ENCODE measurements at places on chromosomes 11 and 22. TPM values are rescaled to one million over a fixed set of nuclear protein-coding genes. Genes with fewer than 3 reads are reported as not detected.

The OR8B2 gene
- not detected for total RNA-seq

The FAM83F gene
- 3.6 TPM for total RNA-seq

The TPH1 gene
- 1.0 TPM for total RNA-seq

The C1QTNF5 gene
- not detected for total RNA-seq

The SPON1 gene
- 0.95 TPM for total RNA-seq

The PCNX3 gene
- total RNA-seq = 40.9 TPM

The TMEM191C gene
- 1.3 TPM for total RNA-seq

DNA sequence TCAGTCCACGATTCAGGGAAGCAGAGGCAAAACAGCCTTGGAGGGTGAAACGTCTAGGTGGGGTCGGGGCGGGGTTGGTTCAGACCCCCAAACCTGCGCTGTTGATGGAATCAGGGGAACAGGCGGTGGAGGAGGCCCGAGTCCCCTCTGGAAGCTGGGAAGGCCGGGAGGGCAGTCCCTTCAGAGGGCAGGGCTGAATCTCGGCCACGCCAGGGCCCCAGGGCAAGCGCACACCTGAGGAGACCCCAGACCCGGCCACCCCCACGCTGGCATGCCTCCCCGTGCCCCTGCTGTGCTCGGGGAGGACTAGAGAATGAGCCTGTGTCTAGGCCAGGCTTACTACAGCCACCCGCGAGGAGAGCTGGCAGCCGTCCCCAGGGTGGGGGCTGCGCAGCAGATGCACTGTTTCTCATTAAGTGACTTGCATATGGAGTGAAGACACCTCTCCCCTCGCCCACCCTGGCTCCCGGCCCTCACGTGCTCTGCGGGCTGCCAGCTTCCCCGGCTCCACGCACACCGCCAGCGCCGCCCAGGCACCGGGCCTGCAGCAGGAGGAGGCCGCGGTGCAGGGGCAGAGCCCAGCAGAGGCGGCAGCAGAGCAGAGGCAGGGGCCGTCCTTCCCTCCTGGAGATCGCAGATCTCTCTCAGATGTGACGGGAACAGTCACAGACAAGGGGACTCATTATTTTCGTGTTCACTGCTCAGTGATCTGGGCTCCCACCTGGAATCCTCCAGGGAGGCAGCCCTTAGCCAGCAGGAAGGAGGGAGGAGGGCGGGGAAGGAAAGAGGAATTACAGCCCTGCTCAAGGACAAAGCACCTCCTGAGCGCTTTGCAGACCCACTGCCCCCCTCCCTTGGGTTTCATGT, 47.1 kb upstream of the OPCML start:
- H3K27ac ChIP-seq = no peak overlapping the region
- DNase-seq = no peak
- no peak overlapping the region for H3K4me3 ChIP-seq
- no peaks in the 10 kb centered on the region for H3K4me1 ChIP-seq

DNA sequence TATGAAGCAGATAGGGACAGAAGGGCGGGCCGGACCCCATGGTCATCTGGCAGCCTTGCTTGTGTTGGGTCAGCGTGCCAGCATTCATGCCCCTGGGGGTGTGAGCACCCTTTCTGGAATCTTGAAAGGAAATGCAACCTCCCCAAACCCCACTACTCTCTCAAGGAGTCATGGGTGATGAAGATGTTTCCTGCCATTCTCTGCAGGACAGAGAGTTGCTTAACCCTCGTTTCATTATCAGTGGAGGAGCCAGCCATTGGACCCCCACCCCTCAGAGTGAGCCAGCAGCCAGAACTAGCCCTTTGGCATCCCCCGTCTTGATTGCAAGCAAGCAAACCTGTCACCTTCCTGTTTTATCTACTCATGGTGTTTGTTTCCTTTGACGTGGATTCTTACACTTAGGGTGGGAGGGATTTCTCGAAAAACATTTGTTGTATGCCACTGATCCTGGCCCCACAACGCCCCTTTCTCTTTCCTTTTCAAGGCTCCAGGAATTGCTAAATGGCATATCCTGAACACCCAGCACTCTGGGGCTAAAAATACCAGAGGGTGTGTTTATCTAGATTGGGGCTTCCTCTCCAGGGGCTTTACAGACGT, 258.3 kb downstream of the ETS1 start:
- H3K27me3 ChIP-seq = no peaks in the 10 kb centered on the region
- H3K27ac ChIP-seq = peak overlapping the region; percentile 95
- H3K4me1 ChIP-seq = peaks cover 77% of the 10 kb centered on the region

DNA sequence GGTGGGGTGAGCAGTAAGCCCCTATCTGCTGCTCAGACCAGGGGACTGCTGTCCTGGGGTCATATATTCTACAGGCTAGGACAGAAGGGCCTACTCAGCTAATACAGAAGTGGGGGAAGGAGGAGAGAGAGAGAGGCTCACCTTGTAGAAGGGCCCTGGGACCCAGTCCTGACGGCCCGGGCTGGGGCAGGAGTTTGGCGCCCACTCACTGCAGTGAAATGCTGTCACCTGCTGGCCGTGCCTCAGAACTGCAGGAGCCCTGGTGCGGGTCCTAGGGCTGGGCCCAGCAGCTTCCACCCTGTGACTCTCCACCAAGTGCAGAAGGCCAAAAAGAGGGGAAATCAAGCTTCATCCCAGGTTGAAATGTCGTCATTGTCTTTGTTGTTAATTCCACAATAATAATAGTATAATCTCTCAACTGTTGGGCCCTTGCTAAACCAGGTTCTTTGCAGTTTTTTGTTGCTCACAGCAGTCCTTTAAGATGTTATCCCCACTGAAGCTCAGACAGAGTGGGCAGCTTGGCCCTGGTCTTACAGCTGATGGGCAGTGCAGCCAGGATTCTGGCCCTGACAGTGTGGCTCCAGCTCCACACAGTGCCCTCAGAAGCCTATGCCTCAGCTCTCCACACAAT, 29.6 kb downstream of the TRIM29 start:
- H3K4me1 ChIP-seq = no peaks in the 10 kb centered on the region
- H3K4me3 ChIP-seq = no peak overlapping the region
- DNase-seq = peak; percentile 58

DNA sequence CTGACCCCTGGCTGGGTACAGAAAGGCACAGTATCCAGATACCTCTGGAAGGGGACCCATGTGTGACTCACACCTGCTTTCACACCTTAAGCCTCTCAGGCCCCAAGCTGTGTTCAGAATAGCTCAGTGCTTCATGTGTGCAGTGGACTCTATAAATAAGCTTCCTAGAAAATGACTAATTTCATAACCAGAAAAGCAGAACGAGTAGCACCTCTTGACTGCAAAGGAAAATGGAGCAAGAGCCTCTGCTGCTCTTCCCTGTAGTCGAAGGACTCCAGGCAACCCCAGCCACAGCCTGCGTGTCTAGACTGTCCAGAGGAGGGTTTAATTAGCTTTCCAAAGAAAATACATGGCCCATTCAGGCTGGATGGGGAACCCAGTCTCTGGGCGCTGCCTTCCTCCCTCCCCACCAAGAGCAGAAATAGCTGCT, 23.1 kb downstream of the PTPN5 start:
- H3K27ac ChIP-seq = peak overlapping the region; percentile 70
- H3K27me3 ChIP-seq = peaks cover 26% of the 10 kb centered on the region
- H3K4me1 ChIP-seq = peaks cover 23% of the 10 kb centered on the region
- peak; percentile 23 for DNase-seq
- no peaks in the 10 kb centered on the region for H3K36me3 ChIP-seq
- no peak overlapping the region for H3K4me3 ChIP-seq

DNA sequence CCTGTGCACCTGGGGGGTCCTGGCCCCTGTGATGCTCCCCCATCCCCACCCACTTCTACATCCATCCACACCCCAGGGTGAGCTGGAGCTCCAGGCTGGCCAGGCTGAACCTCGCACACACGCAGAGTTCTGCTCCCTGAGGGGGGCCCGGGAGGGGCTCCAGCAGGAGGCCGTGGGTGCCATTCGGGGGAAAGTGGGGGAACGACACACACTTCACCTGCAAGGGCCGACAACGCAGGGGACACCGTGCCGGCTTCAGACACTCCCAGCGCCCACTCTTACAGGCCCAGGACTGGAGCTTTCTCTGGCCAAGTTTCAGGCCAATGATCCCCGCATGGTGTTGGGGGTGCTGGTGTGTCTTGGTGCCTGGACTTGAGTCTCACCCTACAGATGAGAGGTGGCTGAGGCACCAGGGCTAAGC, 20.0 kb upstream of the TALDO1 start:
- peaks cover 5% of the 10 kb centered on the region for H3K27me3 ChIP-seq
- H3K27ac ChIP-seq = no peak overlapping the region
- H3K4me3 ChIP-seq = no peak overlapping the region
- H3K4me1 ChIP-seq = peaks cover 15% of the 10 kb centered on the region
- H3K36me3 ChIP-seq = no peaks in the 10 kb centered on the region

GRCh38 chr11:31770011-31770700, 41.0 kb downstream of the PAX6 start:
- no peak overlapping the region for H3K4me3 ChIP-seq
- no peak for DNase-seq
- no peak overlapping the region for H3K27ac ChIP-seq
- peaks cover 12% of the 10 kb centered on the region for H3K36me3 ChIP-seq

- no peak overlapping the region for H3K4me3 ChIP-seq
- H3K27me3 ChIP-seq = peaks cover 5% of the 10 kb centered on the region
- no peak overlapping the region for H3K27ac ChIP-seq
- no peaks in the 10 kb centered on the region for H3K36me3 ChIP-seq
- DNase-seq = no peak
Measured at GRCh38 chr11:19677381-19678080, 35.1 kb upstream of the NAV2 start.

GRCh38 chr11:2381494-2382128, 4.5 kb downstream of the CD81 start:
- H3K36me3 ChIP-seq = peaks cover 6% of the 10 kb centered on the region
- H3K27me3 ChIP-seq = no peaks in the 10 kb centered on the region
- no peak for DNase-seq

GRCh38 chr22:47654922-47655491, 892.6 kb downstream of the TBC1D22A start:
- no peaks in the 10 kb centered on the region for H3K36me3 ChIP-seq
- no peak overlapping the region for H3K4me3 ChIP-seq
- no peak overlapping the region for H3K27ac ChIP-seq
- DNase-seq = no peak

- H3K4me3 ChIP-seq = peak overlapping the region; percentile 32
- H3K4me1 ChIP-seq = peaks cover 54% of the 10 kb centered on the region
- H3K36me3 ChIP-seq = peaks cover 34% of the 10 kb centered on the region
- peak overlapping the region; percentile 88 for H3K27ac ChIP-seq
Measured at GRCh38 chr22:27867085-27867952, 51.7 kb downstream of the PITPNB start.

DNA sequence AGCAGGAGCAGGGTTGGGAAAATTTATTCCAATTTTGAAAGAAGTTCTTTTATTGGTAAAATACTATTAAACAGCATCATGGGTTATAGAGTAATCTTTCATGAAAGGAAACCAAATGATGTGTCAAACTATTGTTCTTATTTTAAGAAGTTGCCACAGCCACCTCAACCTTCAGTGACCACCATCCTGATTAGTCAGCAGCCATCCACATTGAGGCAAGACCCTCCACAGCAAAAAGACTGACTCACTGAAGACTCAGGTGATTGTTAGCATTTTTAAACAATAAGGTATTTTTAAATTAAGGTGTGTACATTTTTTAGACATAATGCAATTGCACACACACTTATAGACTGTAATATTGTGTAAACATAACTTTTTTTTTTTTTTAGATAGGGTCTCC, 3.7 kb upstream of the HEPHL1 start:
- H3K27ac ChIP-seq = no peak overlapping the region
- no peaks in the 10 kb centered on the region for H3K27me3 ChIP-seq
- H3K36me3 ChIP-seq = no peaks in the 10 kb centered on the region
- no peaks in the 10 kb centered on the region for H3K4me1 ChIP-seq

GRCh38 chr11:126893796-126894195, 106.8 kb downstream of the KIRREL3 start:
- peaks cover 8% of the 10 kb centered on the region for H3K27me3 ChIP-seq
- DNase-seq = no peak
- peaks cover 4% of the 10 kb centered on the region for H3K36me3 ChIP-seq
- no peaks in the 10 kb centered on the region for H3K4me1 ChIP-seq
- H3K27ac ChIP-seq = no peak overlapping the region

DNA sequence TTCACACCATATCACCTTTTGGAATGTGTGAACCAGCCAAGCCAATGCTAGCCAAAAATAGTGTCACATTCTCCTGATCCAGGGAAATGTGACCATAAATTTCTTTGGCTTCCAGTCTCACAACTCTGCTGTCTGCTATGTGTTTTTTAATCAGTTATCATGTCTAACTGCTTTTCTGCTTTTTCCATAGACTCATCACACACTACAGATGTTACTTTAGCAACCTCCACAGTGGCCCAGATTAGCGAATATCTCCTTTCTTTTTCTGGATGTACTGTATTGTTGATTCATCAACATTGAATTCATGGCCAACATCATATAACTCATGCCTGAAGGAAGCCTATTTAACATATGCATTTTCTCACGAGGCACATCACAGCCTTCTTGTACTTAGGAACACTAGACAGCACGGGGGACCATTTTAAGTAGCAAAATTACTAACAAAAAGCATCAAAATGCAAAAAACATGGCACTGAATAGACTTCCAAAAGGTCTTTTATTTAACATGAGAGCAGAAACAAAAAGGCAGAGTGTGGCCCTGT, 73.1 kb upstream of the POU2AF2 start:
- no peak overlapping the region for H3K27ac ChIP-seq
- H3K36me3 ChIP-seq = no peaks in the 10 kb centered on the region
- no peak for DNase-seq

- no peak for DNase-seq
- H3K4me3 ChIP-seq = no peak overlapping the region
- no peaks in the 10 kb centered on the region for H3K27me3 ChIP-seq
- no peak overlapping the region for H3K27ac ChIP-seq
Measured at GRCh38 chr22:42174062-42174461, 43.5 kb upstream of the CYP2D6 start.

DNA sequence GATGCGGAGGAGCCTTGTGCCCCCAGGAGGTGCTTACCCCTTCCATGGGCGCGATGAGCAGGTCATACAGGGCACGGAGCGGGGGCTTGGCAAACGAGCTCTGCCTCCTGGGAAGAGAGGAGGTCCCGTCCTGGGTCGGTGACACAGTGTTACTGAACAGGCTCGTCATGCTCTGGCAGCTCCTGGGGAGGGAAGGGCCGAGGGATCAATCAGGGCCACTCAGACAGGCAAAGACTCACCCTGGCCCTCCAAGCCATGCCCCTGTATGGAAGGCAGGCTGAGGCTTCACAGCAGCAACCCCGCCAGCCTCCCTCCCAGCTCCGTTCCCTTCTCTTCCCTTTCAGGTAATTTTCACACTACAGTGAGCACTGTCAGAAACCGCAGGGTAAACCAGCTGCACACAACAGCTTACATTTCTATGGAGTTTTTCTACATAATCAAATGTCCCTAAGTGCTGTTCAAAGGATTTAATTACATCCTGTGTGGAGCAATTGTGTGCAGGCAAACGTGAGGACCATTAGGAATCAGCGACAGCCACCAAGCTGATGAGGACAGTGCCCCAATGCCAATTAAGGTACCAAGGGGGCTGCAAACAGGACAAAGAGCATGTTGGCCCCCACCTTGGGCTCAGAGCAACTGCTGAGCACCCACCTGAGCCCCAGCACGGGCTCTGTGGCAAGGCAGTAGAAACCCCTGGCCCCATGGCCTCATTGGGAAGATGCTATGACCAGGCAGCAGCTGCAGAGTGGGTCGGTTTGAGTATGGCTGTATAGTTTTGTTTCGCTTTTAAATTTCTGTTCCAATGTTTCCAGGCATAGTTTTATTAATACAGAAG, 95.4 kb upstream of the PITPNB start:
- H3K36me3 ChIP-seq = no peaks in the 10 kb centered on the region
- H3K4me1 ChIP-seq = no peaks in the 10 kb centered on the region
- no peak overlapping the region for H3K27ac ChIP-seq
- DNase-seq = no peak

All from activated naive CD8-positive, alpha-beta T cell treated with anti-CD3 and anti-CD28 coated beads for 36 hours (primary cell).